ENCODE measurements at places on chromosomes 2 and 18.

GRCh38 chr18:44548291-44549221 is 132.1 kb upstream of the SETBP1 start:
- no peak for DNase-seq

DNA sequence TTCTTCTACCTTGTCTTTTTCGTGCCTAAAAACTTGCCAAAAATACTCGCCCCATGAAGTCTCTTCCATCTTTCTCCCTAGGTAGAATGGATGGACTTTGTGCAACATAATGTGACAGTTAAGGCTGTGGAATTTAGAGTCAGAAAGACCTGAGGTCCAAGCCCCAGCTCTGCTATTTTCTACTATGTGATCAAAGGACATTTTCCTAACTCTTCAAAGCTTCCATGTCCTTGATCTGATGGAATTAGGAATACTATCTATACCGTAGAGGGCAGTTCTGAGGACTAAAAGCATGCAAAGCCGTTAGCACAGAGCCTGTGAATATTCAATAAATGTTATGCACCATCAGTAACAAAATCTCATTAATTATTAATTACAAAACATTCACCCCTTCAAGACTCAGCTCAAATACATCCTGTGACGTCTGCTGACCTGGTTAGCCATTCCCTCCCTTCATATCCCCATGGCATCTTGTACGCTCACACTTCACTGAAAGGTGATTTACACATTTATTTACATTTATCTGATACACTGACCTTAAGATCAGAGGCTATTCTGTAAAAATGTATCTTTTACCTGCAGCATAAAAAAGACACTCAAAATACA is 15.1 kb downstream of the IWS1 start:
- DNase-seq = no peak

GRCh38 chr2:118171546-118171945 is 83.3 kb downstream of the INSIG2 start:
- DNase-seq = no peak

DNA sequence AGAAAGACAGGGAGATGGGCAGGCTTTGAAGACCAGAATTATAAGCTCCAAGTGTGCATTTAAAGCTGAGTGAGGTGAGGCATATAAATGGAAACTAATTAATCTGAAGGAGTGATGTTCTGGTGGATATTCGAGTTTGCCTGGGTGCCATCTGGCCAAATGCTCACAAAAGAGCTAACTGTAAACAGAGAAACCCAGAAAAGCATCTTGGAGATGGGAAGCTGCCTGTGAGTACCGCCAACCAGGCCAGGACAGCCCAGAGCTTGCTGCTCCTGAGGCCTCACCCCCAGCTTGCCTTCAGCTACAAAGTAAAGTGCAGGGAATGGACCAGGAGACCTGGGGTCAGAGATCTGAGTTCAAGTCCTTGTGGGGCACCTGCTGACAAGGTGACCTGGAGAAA is 446.1 kb upstream of the MYT1L start:
- DNase-seq = no peak

DNA sequence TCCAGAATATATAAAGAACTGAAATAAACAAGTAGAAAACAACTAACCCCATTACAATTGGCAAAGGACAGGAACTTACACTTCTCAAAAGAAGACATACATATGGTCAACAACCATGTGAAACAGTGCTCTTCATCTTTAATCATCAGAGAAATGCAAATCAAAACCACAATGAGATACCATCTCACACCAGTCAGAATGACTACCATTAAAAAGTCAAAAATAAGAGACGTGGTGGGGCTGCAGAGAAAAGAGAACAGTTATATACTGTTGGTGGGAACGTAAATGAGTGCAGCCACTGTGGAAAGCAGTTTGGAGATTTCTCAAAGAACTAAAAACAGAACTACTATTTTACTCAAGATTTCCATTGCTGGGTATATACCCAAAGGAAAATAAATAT is 1696.3 kb upstream of the TMEFF2 start:
- no peak for DNase-seq

DNA sequence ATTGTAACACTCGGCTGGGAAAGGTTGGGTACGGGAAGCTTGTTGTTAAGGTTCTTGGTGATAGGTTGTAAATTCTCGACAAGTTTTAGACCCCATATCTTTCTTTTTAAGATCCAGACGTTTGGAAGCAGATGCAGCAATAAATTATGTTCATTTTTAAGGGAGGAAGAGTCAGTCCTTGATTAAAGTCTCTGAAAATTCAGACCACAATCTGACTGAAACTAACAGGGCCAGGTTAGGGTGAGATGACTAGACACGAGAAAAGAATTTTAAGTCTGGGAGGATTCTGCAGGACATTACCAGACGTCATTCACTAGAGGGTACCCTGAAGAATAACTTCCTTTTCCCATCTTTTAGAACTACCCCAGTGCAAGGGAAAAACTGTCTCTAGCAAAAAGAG is 16.1 kb downstream of the WIPF1 start:
- DNase-seq = no peak

DNA sequence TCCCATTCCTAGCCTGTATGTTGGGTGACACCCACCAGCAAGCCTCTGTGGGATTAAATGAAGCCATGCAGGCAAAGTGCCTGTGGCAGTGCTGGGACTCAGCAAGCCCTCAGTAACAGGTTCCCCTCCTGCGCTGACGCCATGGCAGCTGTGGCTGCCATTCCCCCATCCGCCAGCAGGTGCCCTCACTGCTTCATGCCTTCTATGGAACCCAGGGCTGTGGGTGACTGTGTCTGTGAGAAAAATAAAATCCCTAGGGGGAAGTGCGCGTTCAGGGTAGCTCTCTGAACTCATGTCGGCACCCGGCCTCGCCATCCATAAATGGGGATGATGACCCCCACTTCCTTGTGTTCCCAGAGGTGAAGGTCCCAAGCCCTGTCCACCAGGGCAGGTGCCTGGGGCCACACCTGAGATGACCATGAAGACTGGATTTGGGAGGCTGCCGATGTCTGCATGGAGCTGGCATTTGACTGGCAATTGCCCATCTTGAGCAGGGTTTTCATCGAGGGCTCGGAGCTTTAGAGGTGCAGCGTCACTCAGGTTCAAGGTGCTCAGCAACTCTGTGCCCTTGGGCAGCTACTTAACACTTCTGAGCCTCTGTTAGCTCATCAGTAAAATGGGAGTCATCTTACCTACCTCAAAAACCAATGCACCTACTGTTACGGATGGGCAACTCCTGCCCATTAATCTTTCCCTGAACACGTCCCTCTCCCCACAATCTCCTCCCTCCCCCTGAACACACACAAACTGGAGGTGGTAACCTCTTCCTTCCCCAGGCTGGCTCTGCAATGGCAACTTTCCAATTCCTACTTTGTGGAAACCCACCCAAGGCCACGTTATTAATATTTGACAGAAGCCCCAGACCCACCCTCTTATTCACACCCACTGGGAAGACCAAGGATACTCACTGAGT is 2.9 kb upstream of the MAL start:
- peak; percentile 88 for DNase-seq

- no peak for DNase-seq
Measured at GRCh38 chr2:96594282-96594681, 43.8 kb downstream of the KANSL3 start.

Data from stimulated activated CD4-positive, alpha-beta T cell treated with anti-CD3 and anti-CD28 coated beads, Interleukin-4, amount 100 ng/mL, for 1 hour (primary cell).